SK-MEL-5 (cell line): ENCODE measurements at places on chromosomes 3 and 15. TPM values are rescaled to one million over a fixed set of nuclear protein-coding genes. Genes with fewer than 3 reads are reported as not detected.

DNA sequence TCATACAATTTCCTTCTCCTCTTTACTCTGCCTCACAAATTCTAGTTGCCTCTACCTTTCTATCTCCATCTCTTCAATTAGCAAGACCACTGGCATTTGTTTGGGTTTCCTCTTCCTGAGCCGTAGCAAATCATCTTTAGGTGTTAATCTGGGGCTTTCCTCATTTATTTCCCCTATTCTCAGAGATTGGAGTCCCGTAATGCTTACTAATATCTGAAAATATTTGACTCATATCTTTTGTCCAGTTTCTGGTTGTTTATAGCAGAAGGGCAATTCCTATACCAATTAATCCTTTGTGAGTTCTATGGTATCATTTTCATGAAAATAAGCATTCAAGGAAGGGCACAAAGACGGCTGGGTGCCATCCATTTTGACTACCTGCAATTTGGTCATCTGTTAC is 103.7 kb downstream of the NR2E3 start:
- no peak for DNase-seq

DNA sequence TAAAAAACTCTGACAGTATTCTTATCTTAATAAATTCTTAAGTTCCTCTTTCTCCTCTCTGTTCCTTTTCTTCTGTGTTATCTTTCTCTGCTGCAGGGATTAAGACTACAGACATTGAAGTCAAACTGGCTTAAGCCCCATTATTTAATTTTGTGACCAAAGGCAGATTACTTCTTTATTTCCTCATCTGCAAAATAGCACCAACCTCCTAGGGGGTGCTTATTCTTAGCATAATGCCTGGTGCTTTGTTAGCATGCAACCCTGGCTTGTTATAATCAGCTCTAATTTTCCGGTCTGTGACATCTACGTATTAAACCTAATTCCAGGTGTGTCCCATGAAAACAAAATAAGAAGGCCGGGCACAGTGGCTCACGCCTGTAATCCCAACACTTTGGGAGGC is 23.8 kb downstream of the SEMA6D start:
- no peak for DNase-seq

DNA sequence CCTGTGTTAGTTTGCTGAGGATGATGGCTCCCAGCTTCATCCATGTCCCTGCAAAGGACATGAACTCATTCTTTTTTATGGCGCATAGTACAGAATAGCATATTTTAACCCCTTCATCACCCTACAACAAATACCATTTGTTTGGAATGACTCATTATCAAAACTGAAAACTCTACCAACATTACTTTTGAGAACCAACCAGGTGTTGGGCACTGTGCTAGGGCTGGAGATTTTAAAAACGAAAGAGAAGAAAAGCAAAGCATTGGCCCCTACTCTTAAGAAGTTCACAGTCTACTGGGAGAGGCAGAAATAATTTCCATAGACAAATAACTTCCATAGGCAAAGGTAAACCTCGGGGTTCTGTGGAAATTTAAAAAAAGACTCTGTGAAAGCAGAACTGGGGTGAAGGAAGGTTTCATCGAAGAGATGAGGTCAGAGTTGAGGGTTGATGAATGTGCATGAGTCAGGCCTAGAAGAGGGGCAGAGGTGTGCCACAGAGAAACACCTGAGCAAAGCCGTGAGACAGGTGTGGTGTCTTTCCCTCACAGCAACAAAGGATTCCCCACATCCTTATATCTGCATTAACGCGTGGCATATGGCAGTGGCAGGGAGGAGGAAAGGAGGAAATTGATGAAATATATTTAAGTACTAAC is 51.0 kb downstream of the MCF2L2 start:
- DNase-seq: no peak

- DNase-seq: no peak
Measured at GRCh38 chr3:37024820-37025405, 31.6 kb downstream of the MLH1 start.

GRCh38 chr3:187695449-187695848 is 6.9 kb downstream of the RTP2 start:
- DNase-seq: no peak

DNA sequence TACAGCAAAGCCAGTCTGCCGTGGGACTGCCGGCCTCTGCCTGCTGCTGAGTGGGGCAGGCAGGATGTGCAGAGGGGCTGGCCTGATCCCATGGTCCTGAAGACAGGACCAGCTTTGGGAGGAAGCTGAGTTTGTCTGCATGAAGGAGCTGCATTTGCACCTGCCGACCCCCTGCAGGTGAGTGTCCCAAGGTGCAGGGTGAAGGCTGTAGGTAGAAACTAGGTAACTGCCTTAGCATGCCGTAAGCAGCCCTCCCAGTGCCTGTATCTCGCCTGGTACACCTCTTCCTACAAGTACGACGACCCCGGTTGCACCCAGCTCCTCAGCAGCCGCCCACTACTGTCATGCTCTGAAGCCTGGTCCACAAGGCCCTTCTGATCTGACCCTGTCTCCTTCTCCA is 34.9 kb downstream of the AMOTL2 start:
- no peak for DNase-seq

GRCh38 chr15:76905013-76905839 is at the start of gene SCAPER:
Gene SCAPER (minus strand): TSS chr15:76905340. CDS start chr15:76883817, 21,523 bp downstream.
- peak; percentile 80 for DNase-seq

- DNase-seq: no peak
Measured at GRCh38 chr3:197083486-197083885, 53.9 kb upstream of the MELTF start.

- DNase-seq: no peak
Measured at GRCh38 chr3:100396967-100397366, 3.9 kb downstream of the TOMM70 start.

DNA sequence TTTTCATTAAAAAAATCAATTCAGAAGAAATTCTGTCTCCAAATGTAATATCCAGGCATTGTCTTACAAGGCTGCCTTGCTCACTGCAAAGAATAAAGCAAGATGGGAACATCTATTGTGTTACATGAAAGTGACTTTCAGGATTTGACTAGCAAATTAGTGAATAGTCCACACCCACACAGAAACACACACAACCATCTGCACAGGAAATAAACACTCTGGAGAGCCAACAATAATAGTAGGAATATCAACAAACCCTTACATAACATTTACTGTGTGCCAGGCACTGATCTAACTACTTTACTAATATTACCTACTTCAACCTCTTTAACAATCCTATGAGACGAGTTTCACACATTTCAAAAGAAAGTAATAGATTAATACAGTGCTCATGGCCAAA is 28.9 kb upstream of the ZNF385D start:
- DNase-seq: no peak

DNA sequence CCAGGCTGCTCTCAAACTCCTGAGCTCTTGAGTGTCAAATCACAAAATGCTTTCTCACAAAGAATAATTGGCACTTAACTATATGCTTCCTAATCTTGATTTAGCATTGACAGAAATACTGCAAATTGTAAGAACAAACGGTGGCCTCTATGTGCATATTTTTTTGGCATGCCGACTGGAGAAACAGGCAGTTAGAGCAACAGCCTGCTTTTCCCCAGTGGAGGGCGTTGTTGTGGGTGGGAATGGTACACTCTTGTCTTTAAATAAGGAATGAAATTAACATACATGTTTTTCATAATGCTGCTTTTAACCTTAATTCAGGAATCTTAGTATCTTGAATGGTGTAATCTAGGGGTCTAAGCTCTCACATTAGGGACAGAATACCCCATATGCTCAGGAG is 31.1 kb upstream of the SV2B start:
- no peak for DNase-seq

DNA sequence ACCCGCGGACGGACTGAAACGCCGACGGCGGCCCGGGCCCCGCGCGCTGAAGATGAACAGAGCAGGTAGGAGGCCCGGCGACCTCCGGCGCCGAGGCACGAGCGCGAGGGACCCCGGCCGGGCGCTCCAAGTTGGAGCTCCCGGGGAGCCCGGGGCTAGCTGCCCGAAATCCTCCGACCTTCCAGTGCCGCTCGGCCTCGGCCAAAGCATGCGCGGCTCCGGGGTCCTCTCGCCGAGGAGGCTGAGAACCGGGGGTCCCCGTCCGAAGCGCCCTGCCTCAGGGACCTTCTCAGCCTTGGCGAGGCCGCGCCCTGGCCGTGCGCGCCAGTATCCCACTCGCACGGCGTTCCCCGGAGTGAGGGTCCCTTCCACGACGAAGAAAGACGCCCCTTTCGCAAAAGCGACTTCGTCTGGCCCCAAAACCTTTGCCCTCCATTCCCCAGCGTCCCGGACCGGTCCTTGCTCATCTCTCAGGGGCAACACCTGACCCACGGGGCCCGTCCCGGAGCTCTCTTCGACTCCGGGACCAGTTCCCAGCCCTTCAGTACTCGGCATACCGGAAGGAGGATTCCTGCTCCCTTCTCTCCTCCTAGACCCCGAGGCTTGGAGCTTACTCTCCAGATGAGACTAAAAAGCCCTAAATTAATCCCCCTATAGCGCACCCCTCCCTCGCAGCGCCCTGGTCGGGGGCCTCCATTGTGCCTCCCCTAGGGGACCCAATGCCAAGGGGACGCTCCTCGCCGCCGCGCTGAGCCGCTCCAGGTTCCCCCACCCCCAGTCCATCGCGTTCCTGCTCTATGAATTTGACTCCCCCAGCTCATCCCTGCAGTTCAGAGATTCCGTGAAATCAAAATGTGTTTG is 7.7 kb upstream of the FGD5 start:
- DNase-seq: no peak

DNA sequence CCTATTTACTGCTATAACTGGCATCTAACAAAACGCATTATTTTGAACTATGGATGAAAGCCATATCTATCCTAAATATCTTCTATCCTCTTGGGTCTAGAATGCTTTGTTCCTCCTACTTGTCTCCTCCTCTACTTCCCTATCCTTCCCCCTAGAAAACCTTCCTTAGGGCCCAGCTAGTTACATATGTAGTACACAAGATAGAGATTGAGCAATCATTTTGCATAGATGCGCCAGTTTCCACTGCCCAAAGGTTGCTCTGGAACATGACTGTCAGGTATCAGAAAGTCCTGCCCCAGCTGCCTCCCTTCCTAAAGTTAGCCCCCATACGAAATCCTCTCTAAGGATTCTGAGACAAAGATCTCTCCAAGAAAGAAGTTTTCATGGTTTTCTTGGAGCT is 55.1 kb downstream of the GPR160 start:
- DNase-seq: no peak

DNA sequence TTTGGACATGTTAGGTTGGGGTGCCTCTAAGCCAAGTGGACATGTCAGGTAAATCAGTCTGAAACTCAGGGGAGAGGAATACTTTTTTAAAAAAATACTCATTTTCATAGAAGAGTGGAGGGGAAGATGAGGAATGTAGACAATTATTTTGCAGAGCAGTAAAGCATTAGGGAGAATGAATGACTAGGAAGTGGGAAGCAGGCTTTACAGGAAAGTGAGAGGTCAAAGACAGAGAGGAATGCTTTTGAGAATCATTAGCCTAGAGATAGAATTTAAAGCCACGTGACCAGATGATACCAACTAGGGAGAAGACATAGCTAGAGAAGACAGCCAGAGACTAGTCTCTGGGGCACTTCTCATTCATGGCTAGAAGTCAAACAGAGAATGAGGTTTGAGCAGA is 91.0 kb downstream of the RAD18 start:
- DNase-seq: no peak

GRCh38 chr15:31266712-31267111 is 59.9 kb upstream of the KLF13 start:
- no peak for DNase-seq

- no peak for DNase-seq
Measured at GRCh38 chr3:39920271-39920670, 110.9 kb downstream of the MYRIP start.

DNA sequence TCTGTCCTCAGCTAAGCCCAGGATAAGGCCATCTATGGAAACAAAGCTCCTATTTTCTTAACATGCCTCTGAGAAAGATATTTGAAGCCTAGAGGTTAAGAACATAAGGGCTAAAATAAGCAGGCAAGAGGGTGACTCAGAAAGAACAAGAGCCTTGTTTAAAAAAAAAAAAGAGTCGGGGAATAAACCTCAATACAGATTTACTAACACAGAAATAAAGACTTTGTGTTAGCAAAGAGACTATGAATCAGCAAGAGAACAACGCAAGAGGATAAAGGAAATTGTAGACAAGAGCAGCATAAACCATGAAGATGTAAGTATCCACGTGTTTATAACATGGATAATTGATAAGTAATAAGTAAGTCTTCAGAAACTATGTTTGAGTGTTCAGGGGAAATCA is 36.0 kb downstream of the RAB27A start:
- peak; percentile 90 for DNase-seq

- DNase-seq: no peak
Measured at GRCh38 chr3:126954141-126954842, 28.6 kb upstream of the PLXNA1 start.

DNA sequence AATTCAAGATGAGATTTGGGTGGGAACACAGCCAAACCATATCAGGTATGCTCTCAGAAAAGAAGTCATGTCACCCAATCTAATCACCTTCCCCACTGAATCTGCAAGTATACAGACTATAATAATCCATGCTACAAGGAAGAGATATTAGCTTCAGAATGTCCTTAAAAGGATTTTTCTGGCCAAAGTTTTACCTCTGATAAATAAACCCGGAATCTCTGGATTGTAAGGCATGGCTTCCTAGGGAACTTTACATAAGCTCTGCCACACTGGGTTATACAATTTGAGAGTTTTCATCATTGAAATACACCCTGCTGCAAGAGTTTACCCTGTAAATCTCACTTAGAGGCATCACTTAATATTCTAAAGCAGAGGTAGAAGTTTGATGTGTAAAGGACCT is 330.5 kb upstream of the KCNMB2 start:
- DNase-seq: no peak

GRCh38 chr3:194854206-194854605 is 168.5 kb downstream of the FAM43A start:
- no peak for DNase-seq

GRCh38 chr15:61720197-61720704 is 340.0 kb downstream of the VPS13C start:
- DNase-seq: no peak

DNA sequence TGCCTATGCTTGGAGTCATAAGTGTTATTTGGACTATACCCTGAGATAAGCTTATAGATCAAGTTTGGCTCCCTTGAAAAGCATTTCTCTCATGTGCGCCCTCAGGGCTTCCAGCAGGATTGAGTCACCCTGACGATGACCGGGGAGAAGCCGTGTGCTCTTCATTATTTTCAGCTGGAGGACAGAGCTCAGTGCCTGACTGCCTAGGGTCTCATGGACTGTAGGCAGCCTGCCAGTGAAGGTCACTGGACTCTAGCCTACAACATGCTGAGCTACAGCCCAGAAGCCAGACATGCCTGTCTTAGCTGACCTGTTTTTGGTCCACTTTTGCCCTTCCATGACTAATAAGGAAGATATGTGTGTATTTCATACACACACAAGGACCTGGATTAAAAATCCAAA is 31.6 kb upstream of the NUDT16 start:
- peak; percentile 60 for DNase-seq

GRCh38 chr15:100763835-100764750 is 115.5 kb upstream of the ALDH1A3 start:
- DNase-seq: peak; percentile 33

- DNase-seq: no peak
Measured at GRCh38 chr3:164351131-164351530, 727.2 kb downstream of the SI start.

- DNase-seq: peak; percentile 71
Measured at GRCh38 chr3:52123106-52123725, 31.0 kb downstream of the POC1A start.

The INSYN1 gene
- total RNA-seq: 2.4 and 2.5 TPM in 2 replicates

The ZNF385D gene
- not detected in 2 replicates for total RNA-seq

The TGM4 gene
- total RNA-seq: not detected in 2 replicates

The CLDN1 gene
- total RNA-seq: 42.9 and 44.3 TPM in 2 replicates

The SPCS1 gene
- 443 and 451 TPM in 2 replicates for total RNA-seq

The SCAANT1 gene
- total RNA-seq: not detected in 2 replicates

The TRPM1 gene
- total RNA-seq: 105 and 109 TPM in 2 replicates

The FRMD5 gene
- total RNA-seq: 14.3 and 16.3 TPM in 2 replicates

The SRGAP3 gene
- total RNA-seq: 2.1 and 3.0 TPM in 2 replicates

The GOLGA6L10 gene
- 0.08 and 0.18 TPM in 2 replicates for total RNA-seq

The TAMM41 gene
- total RNA-seq: 7.1 TPM in 2 replicates

The RTP1 gene
- not detected in 2 replicates for total RNA-seq
